ENCODE measurements at places on chromosomes 2 and 18.

DNA sequence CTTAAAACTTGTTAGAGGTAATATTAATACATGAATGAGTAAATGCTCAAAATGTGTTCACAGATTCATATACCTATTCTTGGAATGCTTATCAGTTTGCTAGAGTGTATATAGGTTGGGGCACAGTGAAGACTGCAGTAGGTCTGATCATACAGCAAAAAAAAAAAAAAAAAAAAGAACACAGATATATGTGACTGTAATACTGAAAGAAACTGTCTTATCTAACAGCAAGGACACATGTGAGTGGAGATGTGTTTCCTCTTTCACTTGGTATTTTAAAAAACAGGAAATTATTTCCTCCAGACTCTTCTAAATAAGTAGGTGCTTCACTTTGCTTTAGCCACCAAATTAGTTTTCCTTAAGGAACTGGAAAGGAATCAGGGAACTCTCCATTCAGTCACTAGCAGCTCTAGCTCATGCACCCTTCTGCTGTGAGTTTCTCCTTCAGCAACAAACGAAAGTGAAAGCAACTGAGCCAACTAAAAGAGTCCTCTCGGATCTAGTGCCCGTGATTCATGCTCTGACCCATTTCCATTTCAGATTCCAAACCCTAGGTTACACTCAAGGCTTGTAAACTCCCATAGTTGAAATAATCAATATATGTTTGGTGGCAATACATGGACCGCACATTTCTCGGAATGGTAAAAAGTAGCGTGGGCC, 98.5 kb downstream of the DSEL start:
- no peak for DNase-seq

- DNase-seq = no peak
These were observed 1638.9 kb downstream of the LRP1B start for GRCh38 chr2:140491876-140492275.

DNA sequence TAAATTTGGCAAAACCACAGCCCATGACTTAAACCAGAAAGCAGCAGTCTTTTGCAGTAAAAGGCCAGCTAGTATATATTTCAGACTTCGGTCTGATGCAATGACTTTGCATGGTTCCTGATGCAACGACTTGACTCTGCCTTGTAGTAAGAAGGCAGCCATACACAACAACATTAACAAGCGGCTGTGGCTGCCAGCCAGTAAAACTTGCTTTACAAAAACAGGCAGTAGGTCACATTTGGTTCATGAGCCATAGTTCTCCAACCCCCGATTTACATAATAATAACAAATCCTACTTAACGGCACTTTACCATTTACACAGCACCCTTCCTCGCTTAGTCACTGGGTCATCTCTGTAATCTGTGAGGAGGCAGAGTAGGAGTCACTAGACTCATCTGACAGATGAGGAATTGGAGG, 410.3 kb downstream of the LRATD1 start:
- no peak for DNase-seq

DNA sequence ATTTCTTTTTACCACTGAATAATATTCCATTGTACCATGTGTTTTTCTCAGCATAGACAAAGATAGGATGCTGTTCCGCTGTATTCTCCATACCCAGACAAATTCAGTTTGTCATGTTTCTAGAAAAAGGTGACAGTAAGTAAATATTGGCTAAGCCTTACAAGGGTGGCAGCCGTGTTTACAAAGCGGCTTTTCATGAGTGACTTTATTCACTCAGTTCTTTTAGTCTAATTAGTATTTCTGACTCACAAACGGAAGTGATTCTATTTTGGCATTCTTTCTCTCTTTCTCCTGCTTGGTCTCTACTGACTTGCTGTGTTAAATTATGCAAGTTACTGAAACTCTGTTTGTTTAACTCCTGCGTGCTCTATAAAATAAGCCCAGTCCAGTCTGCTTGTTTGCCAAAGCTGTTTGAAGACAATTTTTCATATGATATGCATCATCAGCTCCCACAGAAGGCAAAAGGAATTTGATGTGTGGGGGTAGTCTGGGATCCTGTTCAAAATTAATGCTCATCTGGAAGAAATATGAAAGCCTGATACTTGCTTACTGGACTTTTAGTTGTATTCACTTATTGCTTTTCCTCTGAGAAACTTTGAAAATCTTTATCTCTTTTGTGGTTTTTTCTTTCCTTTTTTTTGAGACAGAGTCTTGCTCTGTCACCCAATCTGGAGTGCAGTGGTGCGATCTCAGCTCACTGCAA, 2.3 kb upstream of the PLEKHH2 start:
- DNase-seq = no peak

GRCh38 chr18:36187826-36188721, 777 bp downstream of the MOCOS start:
- DNase-seq = no peak

DNA sequence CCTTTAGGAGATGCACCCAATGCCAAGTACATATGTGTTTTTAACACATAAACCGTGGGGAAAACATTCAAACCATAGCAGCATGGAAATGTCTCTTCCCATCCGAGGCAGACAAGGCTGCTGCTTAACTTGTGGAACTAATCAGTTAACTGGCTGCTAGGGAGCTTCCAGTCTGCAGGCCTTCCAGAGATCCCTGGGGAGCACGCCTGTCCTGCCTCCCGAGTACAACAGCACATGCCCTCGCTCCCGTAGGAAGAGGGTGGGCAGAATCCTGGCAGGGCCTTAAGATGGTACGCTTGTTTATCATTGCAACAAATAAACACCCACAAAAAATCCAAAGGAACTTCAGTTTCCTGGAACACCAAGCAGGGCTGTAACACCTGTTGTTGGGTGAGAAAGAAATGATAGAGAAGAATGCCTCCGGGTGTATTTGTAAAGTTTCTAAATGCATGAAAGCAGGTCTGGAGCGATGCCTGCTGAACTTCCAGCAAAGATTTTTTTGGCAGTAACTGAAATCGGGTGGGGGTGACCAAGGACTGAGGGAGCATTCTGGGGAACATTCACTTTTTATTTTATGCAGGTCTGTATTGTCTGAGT, 56.2 kb downstream of the EDAR start:
- DNase-seq = no peak

- DNase-seq = no peak
These were observed 53.2 kb upstream of the CCDC85A start for GRCh38 chr2:56130463-56131070.

DNA sequence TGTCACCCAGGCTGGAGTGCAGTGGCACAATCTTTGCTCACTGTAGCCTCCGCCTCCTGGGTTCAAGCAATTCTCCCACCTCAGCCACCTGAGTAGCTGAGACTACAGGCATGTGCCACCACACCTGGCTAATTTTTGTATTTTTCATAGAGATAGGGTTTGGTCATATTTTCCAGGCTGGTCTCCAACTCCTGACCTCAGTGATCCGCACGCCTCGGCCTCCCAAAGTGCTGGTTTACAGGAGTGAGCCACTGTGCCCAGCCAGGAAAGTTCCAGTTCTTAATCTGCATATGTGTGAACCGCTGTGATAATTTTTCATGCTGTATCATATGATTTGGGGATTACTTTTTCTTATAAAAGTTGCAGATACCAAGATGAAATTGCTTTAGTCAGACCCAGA, 14.6 kb upstream of the PPP4R1 start:
- no peak for DNase-seq

- DNase-seq = no peak
These were observed 65.1 kb downstream of the MAP4K4 start for GRCh38 chr2:101762451-101763171.

DNA sequence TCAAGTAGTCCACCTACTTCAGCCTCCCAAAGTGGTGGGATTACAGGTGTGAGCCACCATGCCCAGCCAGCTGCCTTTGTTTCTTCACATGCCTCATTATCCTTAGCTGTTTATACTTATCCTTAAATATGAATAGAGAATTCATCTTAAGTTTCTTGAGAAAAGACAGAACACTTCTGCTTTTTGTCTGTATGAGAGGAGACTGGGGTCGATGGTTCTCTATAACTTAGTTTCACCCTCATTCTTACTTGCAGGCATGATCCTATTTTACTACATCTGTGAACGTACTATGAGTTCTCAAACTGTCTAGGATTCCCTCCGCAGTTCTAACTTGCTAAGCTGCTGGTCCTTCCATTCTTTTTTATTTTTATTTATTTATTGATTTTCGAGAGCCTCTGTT, 20.4 kb downstream of the PPM1B start:
- no peak for DNase-seq

- no peak for DNase-seq
These were observed 18.2 kb downstream of the HOXD1 start for GRCh38 chr2:176206682-176207081.

GRCh38 chr2:118319271-118319684, 231.0 kb downstream of the INSIG2 start:
- no peak for DNase-seq

DNA sequence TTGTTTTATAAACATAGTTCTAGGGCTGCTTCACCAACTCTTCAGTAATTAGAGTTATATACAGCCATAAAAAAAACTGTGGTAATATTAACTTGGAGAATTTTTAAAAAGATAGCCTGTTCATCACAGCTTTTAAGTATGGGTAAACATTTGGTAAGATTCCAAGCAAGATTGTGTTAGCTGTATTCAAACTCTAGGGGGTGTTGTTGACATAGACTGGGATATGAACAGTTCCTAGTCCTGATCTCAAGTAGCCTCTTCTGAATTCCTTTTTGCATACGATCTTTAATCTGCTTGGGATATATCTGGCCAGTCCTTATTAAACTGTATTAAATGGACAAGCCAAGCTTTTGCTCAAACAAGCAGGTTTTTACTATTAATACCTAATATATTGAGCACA, 13.4 kb downstream of the NOP58 start:
- no peak for DNase-seq

DNA sequence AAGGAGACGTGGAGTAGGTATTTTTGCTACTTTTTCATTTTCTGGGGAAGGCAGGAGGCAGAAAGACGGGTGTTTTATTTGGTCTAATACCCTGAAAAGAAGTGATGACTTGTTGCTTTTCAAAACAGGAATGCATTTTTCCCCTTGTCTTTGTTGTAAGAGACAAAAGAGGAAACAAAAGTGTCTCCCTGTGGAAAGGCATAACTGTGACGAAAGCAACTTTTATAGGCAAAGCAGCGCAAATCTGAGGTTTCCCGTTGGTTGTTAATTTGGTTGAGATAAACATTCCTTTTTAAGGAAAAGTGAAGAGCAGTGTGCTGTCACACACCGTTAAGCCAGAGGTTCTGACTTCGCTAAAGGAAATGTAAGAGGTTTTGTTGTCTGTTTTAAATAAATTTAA, 3.4 kb downstream of the FZD7 start:
- DNase-seq = no peak

DNA sequence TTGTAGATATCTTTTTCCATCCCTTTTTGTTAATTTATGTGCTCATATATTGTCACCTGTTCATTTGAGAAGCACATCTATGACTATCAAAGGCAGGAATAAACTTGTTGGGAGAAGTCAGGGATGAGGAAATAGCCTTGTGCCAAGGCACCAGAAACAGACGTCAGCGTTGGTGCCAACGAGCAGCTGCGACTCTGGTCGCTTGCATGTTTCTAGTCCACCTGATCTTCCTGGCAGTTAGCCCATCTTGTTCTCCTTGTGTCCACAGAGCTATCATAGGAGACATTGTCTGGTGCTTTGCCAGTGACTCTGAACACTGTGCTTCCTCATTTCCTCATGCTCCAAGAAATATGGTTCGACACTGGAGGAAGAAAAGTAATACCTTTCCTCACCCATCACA, 374.4 kb downstream of the PTPRM start:
- no peak for DNase-seq

DNA sequence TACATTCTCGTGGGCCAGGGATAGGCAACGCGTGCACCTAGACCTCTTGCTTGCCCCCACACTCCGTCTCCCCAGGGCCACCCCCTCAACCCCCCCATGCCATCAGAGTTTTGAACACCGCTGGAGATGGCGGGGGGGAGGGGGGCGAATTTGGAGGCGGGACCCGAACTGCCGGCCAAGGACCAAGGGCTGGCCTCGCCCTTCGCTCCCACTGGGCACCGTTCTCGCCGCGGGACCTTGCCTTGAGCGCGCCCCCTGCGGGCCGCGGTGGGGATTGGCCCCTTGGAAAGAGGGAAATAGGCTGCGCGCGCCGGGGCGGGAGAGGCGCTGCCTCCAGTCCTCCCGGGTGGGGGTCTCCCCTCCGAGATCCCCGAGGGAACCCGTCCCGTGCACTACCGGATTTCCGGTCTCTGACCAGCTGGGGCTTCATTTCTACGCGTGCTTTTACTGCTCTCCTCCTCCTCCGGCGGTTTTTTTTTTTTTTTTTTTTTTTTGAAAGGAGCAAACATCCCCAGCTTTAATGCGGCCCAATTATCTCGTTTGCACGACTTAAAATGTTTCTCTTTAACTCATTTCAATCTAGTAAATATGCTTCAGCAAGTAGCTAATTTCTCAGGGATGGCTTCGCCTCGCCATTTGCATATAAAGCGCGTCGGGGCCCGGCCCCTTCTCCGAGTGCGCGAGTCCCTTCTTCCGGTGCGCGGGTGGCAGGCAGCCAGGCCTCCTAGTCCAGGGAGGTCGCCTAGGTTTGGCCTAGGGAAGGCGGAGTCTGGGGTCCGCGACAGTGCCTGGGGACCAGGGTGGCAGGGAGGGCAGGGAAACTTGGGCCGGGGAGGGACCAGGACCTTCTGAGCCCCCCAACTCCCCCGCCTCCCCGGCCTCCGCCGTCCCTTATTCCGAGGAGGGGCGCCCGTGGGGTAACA, 10.0 kb upstream of the GBX2 start:
- DNase-seq = peak; percentile 18

GRCh38 chr2:186959486-186959885, 110.5 kb upstream of the ZSWIM2 start:
- no peak for DNase-seq

DNA sequence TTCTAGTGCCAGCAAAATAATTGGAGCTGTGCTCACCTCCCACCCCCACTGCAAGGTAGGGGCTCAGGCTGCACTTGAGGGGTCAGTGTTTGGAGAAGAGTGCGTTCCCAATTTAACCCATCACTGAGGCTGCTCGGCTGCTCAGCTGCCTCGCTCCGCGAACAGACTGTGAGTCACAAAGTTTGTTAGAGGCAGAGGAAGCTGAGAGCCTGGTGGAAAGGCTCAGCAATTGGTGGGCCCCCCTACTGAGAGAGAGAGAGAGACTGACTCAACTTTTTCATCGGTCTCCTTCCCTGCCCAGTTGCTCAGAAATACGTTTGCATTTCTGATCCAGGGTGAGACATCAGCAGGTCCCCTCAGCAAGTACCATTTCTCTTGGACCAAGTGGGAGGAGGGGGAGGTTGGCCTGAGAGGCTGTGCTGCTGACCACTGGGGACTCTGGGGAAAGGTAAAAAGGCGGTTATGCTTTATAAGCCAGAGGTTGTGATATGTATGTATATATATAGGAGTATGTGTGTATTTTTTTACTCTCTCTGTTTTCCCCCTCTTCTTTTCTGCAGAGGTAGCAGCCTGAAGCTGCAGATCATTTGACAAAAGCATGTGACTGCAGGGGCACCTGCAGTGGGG, 1.5 kb downstream of the EFR3B start:
- peak; percentile 22 for DNase-seq

GRCh38 chr2:55165626-55166025, 66.5 kb downstream of the CLHC1 start:
- no peak for DNase-seq

GRCh38 chr2:71581026-71581425, 127.7 kb downstream of the DYSF start:
- DNase-seq = no peak

Measured in stimulated activated CD4-positive, alpha-beta T cell treated with anti-CD3 and anti-CD28 coated beads, Interleukin-1b, Interleukin-23, amount 100 ng/mL, for 1 hour (primary cell).